ENCODE measurements at places on chromosomes 6 and 20.

DNA sequence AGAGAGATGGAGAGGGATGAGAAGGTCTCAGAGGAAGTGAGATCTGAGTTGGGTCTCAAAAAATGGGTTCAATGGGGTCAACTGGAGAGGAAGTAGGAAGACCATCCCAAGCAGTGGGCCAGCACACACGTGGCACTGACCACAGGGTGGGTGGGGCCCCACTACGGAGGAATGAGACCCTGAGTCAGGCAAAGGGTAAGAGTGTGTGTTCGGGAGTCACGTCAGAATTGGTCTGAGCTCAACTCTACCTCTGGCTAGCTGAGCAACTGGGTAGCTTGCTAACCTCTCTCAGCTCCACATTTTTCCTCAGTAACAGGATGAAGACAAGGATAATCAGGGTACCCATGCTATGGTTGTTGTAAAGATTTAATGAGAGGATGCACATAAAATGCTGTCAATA is 79.0 kb downstream of the TRERF1 start:
- no peak for DNase-seq

DNA sequence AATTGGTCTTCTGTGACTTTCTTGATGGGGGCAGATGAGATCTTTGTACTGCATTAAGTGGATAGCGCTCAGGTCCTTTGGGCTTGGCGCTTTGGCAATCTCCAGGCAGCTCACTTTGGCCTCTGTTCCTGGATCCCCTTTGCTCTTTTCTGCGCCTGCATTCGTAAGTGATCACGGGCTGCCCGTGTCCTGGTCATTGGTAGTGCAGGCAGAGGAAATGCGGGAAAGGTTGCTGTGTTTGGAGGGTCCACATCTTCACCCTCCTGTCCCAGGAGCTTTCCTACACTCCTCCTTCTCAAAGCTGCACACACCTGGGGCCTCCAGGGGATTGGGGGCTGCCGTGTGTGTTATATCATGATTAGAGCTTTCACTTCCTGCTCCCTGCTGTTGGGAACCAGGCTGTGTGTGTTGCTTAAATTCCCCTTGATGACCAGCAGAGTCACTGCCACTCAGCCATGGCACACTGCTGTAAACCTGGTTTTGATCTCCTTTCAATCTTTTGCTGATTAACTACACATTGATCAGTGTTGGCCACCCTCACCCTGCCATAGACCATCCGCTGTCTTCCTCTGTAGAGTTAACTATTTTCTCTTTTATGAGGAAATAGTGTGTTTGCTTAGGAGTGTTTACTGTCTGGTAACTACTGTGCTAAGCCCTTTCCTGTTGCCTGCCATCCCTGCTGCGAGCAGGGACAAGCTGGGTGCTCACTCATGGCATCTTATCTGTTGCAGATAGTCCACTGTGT is 13.0 kb upstream of the SNHG17 start:
- no peak for DNase-seq

GRCh38 chr6:133165235-133165634 is 75.9 kb upstream of the EYA4 start:
- no peak for DNase-seq

GRCh38 chr6:16301511-16301910 is 63.1 kb downstream of the GMPR start:
- no peak for DNase-seq

DNA sequence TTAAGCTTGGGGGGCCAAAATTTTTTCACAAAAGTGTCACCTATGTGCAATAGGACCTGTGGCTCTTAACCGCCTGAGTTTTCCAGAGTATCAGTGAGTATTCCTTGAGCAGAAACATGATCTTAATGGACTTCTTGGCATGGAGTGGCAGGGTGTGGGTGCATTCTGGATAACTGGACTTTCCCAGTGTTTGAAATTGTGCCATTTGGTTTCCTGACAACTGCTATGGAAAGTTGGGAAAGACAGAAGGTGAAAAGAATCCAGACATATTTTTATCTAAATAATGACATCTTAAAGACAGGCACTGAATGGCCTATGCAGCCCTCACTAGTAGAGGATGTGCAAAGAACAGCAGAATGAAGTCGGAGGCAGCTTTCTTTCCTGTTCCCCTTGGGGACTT is 34.3 kb upstream of the ADTRP start:
- no peak for DNase-seq

- DNase-seq: no peak
These were observed 64.2 kb downstream of the HTR1E start for GRCh38 chr6:87001494-87001893.

- DNase-seq: no peak
These were observed 72.5 kb upstream of the MYLIP start for GRCh38 chr6:16056263-16056870.

DNA sequence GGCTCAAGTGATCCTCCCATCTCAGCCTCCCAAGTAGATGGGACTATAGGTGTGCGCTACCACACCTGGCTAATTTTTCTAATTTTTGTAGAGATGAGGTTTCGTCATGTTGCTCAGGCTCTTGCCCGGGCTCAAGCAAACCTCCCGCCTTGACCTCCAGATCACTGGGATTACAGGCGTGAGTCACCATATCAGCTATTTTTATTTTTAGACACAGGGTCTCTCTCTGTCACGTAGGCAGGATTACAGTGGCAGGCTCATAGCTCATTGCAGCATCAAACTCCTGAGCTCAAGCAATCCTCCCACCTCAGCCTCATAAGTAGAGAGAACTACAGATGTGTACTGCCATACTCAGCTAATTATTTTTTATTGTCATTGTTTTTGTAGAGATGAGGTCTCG is 41.7 kb downstream of the SLC23A2 start:
- no peak for DNase-seq

- DNase-seq: no peak
These were observed 63.2 kb upstream of the BEND6 start for GRCh38 chr6:56891754-56892153.

DNA sequence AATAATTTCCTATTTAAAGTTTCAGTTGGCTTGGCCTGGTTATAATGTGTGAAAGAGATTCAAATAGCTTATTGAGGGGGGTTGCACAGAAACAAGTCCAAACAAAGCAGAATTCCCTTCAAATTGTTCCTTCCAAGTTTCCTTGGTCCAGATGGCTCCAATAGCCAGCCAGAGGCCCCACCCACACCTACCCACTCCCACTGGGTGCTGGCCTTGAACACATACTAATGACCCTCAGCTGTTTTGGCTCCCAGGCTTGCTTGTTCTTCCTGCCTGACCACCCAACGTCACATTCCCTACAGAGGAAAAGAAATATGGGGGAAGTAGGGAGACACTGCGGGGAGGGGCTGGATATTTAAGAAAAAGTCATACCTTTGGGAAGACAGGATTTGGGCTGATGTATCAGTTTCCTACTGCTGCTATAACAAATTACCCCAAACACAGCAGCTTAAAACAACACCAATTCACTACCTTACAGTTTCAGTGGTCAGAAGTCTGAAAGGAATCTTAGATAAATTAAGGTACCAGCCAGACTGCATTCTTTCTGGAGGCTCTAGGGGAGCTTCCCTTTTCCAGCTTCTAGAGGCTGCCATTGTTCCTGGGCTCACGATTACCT is 95.7 kb downstream of the COL21A1 start:
- no peak for DNase-seq

- DNase-seq: no peak
These were observed 288.0 kb upstream of the AGPAT4 start for GRCh38 chr6:161561908-161562307.

DNA sequence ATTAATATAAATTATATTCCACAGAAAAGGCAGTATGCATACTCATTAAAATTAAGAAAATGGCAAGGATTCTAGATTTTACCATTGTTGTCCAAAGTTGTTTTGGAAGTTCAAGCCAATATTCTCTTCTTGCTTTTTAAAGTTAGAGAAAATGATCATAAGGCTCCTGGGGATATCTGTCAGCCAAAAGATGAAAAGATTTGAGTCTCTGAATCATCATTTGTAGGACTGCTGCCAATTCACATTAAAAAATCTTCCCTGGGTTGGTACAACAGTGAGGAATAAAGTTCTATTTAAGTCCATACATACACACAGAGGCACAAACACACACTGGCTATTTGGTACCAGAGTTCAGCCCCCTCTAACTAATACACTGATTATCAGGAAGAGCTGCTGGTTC is 620.1 kb downstream of the COL12A1 start:
- no peak for DNase-seq

GRCh38 chr6:1516742-1517520 is 92.8 kb upstream of the FOXC1 start:
- DNase-seq: no peak

- no peak for DNase-seq
These were observed 866.5 kb downstream of the KIF16B start for GRCh38 chr20:15706719-15707118.

DNA sequence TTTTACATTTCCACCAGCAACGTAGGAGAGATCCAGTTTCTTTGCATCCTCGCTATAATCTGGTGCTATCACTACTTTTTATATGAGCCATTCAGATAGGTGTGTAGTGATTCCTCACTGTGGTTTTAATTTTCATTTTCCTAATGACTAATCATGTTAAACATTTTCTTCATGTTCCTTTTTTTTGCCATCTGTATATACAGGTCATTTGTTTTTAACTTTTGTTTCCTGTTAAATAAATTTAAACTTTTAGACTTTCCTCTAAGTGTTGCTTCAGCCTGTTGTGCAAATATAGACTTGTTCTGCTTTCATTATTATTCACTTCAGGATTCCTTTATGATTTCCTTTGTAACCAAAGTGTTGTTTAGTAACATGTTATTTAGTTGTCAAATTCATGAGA is 697.4 kb downstream of the PTPRT start:
- DNase-seq: no peak

GRCh38 chr20:31573555-31574321 is 31.4 kb upstream of the ID1 start:
- DNase-seq: no peak

DNA sequence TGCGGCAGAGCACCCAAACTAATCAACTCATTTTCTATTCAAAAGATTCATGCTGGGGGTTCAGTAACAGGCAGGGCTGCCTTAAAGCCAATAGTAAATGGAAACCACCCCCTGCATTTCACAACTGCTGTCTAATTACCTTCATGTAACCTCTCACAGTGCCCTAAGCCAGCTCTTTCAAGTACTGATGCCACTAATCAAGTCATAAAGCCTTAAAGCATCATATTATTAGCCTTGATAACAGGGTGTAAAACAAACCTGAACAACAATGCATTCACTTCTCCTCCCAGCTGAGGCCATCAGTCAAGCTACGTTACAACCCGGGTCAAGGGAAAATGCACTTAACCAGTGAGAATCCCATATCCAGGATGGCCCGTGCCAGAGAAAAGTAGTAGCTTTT is 33.0 kb downstream of the TRERF1 start:
- DNase-seq: no peak

DNA sequence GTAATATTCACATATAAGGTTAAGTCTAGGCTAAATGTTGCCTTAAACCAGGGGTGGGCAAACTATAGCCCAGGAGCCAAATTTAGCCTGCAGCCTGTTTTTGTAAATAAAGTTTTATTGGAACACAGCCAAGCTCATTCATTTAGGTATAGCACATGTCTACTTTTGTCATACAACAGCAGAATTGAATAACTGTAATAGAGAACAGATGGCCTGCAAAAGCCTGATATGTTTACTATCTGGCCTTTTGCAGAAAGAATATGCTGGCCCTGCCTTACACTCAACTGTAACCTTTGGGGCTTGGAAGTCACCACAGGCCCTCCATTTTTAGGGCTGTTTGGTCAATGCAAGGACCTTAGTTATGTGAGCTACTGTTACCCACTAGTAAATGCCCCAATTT is 17.7 kb upstream of the BCLAF1 start:
- DNase-seq: no peak

DNA sequence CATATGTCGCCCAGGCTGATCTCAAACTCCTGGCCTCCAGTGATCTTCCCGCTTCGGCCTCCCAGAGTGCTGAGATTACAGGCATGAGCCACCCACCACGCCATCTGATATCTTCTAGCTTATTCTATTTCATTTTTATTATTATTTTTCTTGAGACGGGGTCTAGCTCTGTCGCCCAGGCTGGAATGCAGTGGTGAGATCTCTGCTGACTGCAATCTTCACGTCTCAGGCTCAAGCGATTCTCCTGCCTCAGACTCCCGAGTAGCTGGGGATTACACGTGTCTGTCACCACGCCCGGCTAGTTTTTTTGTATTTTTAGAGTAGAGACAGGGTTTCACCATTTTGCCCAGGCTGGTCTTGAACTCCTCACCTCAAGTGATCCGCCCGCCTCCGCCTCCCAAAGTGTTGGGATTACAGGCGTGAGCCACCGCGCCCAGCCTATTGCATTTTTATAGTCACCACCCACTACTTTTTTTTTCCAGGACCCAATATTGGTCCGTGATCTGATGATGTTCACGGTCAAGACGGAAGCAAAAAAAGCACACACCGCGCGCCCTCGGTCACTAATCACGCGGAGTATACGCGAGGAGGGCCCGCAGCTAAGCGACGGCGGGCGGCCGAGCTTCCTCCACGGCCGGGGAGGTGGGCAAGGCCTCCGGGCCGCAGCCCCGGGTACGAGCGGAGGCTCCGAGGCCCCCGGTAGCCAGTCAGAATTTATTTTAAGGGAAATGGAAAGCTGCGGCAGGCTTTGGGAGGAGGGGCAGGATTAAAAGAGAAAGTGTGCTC is 1.1 kb upstream of the LSM14B start:
- DNase-seq: peak; percentile 35

GRCh38 chr20:38299963-38300362 is 4.0 kb upstream of the BPI start:
- DNase-seq: no peak

- no peak for DNase-seq
These were observed 49.6 kb downstream of the ATXN1 start for GRCh38 chr6:16711546-16712254.

GRCh38 chr6:45843848-45844521 is 171.7 kb downstream of the CLIC5 start:
- no peak for DNase-seq

- DNase-seq: no peak
These were observed 160.8 kb upstream of the TNFAIP3 start for GRCh38 chr6:137706083-137706750.

GRCh38 chr20:47256668-47257236 is 99.7 kb downstream of the ZMYND8 start:
- DNase-seq: no peak

- DNase-seq: no peak
These were observed 11.0 kb downstream of the GFRA4 start for GRCh38 chr20:3652221-3652620.

DNA sequence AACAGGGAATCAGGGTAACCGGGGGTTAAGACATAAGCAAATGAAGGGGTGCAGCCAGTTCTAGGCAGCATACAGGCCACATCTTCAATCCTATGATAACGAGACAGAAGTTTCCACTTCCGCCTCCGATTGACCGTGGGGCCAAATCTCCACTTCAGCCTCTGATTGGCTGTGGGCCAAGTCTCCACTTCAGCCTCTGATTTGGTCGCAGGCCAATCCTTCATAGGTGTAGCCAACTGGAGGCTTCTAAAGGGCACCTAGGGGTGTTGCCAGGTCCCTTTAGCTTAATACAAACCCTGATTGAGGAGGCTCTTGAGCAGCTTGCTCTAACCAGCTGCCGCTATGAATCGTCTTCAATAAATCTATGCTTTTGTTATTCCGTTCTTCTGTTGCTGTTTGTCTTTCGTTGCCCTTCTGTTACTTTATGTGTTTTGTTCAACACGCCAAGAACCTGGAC is 2.1 kb upstream of the ERGIC3 start:
- DNase-seq: no peak
